ENCODE measurements at places on chromosomes 1 and 21.

DNA sequence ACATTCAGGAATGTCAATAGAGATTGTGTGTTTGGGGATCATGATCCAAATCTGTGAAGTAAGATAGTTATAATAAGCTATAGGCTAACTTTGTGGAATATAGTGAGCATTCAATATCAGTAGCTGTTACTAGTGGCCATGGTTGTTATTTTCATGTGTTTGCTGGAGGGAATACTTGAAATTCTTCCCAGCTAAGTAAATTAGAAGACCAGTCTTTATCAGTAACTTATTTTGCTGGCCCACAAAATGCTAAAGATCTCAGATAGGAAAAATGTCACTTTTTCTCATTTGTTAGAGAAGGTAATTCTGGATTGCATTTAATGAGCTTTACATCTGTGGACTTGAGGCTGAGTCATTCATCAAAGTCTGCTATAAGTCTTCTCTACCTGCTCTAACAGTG is 156.1 kb upstream of the LRRC7 start:
- no peak for DNase-seq

DNA sequence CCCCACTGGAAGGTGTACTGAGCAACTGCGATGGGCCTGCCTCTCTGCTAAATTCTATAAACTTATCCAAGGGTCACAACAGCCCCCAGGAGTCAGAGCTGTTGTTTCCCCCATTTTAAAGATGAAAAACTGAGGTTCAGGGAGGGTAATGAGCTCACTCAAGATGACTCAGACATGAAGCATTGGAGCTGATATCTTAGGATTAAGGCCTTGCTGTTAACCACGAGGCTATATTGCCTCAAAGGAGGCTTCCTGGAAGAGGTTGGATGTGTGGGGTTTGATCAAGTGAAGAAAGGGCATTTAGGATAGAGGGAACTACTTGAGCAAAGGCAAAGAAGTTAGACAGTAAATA is 6.7 kb downstream of the LDLRAP1 start:
- DNase-seq: no peak

DNA sequence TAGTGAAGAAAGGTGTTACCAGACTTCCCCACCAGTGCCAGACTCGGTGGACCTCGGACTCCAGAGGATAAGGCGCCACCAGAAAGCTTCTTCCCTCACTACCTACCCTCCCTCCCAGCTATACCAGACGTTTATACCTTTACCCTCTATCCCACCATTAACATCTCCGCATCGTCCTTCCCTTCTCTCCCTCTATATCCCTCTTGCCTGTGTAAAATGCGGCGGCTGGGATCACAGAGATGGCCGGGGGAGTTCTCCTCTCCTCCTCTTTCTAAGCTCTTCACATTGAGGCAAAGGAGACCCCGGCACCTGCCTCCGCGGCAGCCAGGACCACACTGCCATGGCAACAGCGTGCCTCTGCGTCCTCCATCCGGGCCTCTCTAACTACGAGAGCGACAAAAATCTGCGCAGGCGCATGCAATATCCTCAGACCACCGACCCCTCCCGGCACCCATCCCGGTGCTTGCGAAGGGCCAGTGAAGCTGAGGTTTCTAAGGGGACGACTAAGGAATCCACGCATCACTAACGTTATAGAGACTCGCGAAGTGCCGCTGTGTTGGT is at the start of gene CCDC181:
Gene CCDC181 (minus strand): TSS at position 394 of the 561 bp plus-strand sequence. CDS start 2,547 bp downstream, outside the sequence.
- DNase-seq: peak; percentile 57

DNA sequence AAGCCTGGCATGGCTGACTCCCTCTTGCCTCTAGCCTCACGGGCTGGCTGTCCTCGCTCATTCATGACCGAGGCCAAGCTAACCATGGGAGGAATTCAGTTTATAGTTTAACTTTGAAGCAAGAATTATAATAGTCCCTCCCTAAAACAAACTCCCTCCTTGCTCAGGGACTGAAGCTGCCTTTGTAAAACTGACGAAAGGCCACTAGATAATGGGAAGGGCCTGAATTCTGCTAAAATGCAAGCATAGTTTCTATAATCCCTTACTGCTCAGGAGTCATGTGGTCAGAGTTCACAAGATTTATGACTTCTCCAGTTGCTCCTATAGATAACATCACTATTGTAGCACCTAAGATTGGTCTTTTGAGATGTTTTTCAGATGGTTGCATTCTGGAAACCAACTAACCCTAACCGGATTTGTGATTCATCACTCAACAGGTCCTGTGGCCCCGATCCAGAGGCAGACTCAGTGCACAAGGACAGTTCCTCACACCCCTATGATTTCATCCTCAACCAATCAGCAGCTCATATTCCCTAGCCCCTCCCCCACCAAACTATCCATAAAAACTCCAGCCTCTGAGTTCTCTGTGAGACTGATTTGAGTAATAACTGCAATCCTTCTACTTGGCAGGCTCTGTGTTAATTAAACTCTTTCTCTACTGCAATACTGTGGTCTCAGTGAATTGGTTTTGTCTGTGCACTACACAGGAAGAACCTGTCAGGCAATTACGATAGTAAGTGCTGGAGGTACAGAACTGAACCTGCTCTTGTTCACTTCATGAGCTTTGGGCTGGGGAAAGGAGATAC is 26.4 kb downstream of the HHIPL2 start:
- no peak for DNase-seq

DNA sequence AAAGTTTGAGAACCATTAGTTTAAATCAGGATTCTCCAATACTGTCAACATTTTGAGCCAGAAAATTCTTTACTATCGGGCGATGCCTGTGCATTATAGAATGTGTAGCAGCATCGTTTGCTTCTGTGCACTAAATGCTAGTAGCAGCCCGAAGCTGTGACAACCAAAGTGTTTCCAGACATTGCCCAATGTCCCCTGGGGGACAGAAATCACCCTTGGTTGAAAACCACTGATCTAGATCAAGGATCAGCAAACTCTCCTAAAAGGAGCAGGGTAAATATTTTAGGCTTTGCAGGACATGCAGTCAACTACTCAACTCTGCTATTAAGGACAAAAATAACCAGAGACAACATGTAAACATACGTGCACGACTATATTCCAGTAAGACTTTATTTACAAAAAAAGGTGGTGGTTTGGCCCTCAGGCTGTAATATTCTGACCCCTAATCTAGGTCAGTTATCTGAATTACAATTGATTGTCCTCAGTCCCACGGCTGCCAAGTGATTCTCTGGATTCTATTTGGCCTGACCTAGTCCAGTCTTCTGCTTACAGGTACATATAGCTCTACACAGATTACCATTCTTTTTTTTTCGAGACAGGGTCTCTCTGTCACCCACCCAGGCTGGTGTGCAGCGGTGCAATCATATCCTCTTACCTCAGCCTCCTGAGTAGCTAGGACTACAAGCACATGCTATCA is 10.6 kb downstream of the FAF1 start:
- no peak for DNase-seq

DNA sequence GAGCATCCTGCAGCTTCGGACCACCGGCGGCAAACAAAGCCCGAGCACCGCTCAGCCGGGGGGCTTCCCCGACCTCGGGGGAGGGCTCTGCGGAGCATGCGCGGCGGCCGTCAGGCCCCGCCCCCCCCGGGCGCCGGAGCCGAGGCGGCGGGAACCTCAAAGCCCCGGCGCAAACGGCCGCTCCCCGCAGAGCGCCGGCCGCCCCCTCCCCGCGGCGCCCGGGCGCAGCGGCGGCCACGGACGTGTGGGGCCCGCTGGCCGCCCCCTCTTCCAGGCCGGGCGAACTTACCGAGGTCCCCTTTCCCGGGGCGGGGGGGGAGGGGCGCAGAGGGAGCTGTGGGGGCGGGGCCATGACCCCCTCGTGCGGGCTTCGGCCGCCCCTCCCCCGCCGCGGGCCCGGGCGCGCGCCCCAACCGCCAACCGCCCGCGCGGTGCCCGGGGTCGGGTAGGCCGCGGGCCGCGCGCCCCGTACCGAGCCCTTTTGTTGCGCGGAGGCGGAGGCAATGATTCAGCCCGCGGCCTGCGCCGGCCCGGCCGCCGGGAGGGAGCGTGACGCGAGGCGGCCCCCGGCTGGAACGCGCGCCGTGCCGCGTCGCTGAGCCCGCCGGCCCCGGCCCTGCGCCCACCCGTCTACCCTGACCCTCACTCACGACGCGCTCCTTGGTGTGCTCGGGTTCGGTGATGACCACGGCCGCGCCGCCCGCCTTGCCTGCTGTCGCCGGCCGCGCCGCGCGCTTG is 1.7 kb downstream of the RCC2 start:
- peak; percentile 47 for DNase-seq

DNA sequence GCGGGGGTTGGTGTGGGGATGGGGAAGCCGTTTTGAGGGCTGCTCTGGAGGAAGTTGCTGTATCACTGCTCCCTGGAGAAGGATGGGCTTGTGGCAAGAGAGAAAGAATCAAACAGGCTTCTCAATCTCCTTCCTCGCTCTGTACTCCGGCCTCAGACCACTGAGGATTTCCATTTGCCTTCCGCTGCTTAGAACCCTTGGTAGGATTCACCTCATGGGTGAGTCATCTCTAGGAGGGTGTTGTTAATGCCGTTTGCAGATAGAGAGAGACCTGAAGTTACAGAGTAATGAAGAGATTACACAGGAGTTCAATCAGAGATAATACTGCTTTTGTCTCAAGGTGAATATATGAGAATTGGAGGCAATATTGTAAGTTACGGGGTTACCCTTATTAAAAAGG is 15.3 kb downstream of the SLC35F3 start:
- DNase-seq: no peak
